ENCODE measurements at places on chromosomes 7 and 10.

GRCh38 chr7:122329145-122329802, 24.7 kb upstream of the FEZF1 start:
- DNase-seq: no peak

DNA sequence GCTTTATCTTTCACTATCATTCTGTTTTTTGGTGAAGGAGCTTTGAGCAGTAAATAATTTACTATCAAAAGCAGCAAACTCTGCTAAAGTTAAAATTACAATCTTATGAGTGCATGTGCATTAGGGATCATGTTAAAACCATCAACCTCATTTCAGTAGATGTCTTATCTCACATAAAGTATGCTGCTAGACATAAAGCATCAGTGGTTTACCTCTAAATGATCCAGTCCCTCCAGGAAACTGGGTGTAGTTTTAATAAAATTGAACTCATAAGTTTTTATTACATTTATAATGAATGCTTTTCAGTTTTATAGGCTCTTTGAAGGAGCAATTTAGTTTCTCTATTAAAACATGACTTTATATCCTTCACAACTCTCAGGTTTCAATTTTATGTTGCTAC, 108.7 kb downstream of the LRRN3 start:
- no peak for DNase-seq

DNA sequence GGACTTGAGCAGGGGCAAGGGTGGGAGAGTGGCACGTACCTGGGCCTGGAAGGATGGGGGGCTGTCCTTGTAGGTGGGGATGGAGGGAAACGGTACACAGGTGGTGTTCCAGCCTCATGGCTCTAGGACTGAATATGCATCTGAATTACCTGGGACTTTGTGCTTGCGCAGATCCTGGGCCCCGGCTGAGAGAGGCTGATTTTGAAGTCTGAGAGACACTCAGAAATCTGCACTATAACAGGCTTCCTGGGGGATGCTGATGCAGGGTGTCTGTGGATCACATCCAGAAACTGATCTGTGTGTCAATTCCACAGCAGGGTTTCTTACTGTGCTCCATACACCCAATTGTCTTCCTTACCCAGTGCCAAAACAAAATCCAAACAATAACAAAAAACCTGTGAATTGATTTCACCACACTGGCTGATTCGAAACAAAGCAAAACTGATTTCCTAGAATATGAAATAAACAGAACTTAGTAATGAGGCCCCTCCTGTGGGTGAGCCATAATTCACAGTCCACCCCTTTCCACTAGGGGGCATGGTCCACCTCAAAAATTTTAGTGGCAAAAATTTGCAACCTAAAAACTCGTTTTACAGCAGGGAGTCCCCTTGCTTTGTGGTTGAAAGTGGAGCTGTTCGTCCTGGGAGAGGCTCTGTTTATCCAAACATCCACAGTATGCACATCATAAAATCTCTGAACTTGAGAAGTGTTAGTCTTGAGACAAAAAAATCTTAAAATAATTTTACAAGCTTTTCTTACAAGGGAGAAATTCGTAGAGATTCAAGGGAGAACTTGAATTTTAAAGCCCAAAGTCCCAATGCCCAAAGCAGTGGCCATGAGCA, 32.0 kb upstream of the PLEKHA1 start:
- no peak for DNase-seq

- no peak for DNase-seq
These were observed 342.1 kb downstream of the PHF14 start for GRCh38 chr7:11315666-11316258.

GRCh38 chr10:78584681-78585080, 484.1 kb upstream of the ZMIZ1 start:
- no peak for DNase-seq

DNA sequence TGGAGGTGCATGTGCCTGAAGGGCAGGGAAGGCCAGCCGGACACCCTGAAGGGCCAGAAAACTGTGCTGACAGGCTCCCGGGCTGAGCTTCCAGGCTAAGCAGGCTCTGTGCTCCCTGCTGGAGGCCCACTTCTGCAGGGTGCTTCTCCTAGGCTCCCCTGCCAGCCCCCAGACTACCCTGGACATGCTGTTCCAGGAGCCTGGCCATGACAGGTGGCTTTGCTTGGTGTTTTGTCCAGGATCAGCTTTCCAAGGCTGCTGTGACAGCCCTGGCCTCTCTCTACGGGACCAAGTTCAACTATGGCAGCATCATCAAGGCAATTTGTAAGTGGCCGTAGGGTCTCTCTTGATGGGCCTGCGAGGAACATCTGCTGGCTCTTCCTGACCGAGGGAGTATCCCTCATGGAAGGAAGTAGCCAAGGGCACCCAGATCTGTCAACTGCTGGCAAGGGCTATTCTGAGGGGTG, 5.3 kb downstream of the CPA1 start:
- DNase-seq: no peak

DNA sequence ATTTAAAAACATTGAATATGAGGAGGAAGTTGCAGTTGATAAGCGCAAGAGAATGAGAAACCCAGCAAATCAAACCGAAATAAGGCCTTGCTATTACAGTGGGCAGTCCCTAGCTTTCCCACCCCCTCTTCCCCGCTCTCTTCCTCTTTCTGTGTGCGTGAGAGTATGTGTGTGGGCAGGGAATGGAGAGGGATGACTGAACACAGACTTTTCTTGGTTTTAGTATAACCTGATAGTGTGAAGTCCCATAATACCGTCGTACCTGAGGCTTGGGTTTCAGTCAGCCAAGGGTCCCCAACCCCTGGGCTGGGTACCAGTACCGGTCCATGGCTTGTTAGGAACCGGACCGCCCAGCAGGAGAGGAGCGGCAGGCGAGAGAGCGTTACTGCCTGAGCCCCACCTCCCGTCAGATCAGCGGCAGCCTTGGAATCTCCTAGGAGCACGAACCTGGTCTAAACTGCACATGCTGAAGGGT, 255.3 kb downstream of the CELF2 start:
- no peak for DNase-seq

GRCh38 chr10:121405096-121405495, 193.1 kb downstream of the FGFR2 start:
- DNase-seq: no peak

DNA sequence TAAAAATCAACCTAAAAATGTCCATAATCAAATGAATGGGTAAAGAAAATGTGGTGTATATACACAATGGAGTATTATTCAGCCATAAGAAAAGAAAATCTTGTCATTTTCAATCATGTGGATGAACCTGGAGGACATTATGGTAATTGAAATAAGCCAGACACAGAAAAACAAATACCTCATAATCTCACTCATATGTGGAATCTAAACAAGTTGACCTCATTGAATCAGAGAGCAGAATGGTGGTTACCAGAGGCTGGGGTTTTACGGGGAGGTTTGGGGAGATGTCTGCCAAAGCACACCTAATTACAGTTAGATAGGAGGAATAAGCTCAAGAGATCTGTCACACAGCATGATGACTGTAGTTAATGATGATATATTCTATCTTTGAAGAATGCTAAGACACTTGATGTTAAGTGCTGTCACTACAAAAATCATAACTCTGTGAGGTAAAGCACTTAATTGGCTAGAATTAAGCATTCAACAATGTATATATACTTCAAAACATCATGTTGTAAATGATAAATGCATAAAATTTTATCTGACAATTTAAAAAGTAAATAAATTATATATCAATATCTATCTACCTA, 39.1 kb upstream of the TNPO3 start:
- DNase-seq: no peak

DNA sequence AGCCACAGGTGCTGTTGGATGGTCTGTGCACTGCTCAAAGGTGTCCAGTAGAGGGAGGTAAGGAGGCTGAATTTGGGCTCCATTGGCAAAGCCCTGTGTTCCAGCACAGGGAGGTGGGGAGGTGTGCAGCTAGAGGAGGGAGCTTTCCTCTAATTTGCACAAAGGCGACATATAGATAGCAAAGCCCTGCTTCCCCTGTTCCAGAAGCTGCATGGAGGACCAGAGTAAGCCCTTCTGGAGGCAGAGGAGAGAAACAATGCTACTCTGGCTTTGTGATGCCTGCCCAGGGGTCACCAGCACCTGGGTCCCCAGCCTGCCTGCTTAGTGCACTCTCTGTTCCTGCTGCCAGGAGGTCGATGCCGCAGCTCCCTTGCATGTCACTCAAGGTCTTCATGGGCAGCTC, 3.4 kb upstream of the ARHGAP22 start:
- no peak for DNase-seq

DNA sequence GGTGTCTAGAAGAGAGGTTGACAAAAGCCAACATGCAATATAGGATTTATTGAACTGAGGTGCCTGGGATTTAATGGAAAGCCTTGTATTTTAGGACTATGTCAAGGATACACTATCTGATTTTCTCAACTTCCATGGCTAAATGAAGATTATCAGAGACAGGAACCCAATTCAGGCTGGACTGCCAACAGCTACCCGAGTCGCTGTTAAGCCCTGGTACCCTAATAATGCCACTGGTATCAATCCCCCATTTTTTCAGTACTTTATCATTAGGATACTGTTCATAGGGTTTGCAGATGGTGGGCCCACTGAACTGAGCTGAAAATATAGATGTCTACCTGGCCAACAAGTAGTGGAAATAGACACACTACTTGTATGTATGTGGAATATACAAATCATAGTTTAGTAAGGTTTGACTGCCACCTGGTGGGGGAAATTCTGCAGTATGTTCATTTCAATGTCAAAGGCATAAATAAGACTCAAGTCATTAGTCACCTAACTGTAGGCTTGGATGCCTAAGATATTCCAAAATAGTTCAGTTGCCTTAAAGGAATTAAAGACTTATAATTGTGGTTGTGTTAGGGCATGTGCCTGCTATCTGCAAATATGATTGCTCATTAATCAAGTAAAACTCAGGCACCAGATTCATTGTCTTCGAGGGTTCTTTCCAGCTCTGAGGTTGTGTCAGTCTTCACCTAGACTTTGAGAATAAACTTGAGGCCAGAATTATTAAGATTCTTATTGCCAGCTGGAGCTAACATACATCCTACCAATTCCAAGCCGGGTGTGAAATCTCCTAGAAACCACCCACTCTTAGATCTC, 34.1 kb upstream of the NOBOX start:
- DNase-seq: peak; percentile 66

GRCh38 chr10:57979956-57980355, 287.7 kb downstream of the IPMK start:
- DNase-seq: no peak

GRCh38 chr7:127904670-127904985, 126.6 kb downstream of the LRRC4 start:
- DNase-seq: no peak

GRCh38 chr10:103188853-103189252, 4.2 kb downstream of the NT5C2 start:
- DNase-seq: no peak

DNA sequence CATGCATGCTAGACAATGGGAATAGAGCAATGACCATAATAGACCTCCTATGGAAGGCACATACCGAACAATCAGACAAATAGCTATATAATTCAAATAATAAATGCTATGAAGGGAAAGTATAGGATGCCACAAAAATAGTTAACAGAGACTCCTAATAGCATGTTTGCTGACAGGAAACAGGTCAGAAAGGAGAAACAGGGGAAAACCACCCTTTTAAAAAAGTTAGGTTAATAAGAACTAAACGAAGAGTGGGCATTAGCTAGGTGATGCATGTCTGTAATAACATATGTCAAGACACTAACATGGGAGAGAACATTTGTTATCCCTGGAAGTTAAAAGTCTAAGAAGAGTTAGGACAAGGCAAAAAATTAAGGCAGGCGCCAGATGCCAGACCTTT, 58.9 kb downstream of the ABI1 start:
- DNase-seq: no peak

DNA sequence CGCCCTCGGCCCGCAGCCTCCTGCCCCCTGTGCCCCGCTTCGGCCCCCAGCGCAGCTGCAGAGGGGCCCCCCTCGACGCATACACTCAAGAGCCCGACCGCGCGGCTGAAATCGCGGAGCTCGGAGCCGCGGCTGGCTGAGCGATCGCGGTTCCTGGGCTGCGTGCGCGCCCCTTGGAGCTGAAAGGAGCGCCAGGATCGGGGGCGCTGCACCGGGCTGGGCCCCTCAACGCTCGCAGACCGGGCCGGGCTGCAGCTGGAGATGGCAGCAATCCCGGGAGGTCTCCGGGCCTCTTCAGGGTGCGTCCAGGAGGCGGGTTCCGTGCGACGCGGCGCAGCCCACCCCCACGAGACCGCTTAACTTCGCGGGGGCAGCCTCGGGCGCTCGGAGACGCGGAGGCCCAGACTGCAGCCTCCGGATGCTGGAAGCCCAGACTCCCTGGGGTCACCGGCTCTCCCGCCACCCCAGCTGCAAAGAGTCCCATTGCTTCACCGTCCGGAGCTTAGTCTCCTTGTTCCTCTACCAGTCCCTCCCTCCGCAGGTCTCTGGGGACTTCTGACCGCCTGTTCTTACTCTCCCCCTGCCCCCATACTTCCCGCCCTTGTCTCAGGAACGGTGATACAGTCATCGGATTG, 73.0 kb upstream of the LRRC4 start:
- DNase-seq: no peak

DNA sequence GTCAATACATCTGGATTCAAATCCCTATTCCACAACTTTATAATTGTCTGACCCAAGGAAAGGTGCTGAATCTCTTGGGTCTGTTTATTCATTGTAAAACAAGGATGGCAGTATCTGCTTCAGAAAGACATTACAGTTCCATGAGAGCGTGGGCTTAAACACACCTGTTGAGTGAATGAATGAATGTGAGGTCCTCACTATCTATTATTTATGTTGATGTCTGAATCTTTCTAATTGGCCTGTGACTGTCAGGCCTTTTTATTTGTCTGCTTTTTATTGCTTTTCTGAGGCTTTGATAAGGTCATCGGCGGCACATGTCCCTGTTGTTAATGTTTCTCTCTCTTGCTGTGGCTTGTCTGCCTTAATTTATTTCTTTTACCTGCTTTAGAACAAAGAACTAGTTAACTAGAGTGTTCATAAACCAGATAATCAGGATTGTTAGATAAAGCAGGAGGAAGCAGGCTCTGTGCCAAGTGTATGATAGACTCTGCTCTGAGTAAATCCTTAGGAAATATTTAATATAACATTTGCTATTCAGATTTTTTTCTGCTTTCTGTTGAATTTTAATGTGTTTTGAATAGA, 42.3 kb upstream of the CYCS start:
- no peak for DNase-seq

DNA sequence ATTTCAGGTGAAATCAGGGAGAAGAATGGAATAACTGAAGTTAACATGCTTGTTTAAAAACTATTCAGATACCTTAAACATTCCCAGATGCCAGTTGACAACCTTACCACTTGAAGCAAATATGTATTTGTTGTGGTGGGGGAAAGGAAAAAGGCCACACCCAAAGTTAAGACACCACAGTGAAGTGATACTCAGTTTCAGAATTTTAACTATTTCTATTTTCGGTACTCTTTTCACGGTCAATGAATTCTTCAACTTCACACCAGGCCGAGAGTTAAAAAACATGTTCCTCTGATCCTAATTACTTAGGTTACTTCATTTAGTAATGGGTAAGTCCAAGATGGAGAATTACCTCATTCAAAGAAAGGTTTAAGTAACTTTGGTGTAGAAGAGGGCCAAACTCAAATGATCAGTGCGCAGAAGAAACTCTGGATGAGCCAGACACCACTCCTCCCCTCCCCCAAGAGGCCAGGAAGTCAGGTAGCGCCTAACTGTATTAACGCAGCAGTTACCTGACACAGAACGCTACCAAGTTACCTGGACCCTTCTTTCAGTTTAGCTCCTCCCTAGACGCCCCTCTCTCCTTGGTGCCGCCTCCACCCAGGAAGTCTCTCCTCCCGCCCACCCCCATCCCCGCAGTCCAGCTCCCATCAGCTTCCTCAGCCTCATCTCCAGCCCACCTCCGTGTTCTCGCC, 700 bp downstream of the MTPN start:
- DNase-seq: no peak

- no peak for DNase-seq
These were observed 281 bp upstream of the EXOC6 start for GRCh38 chr10:92848037-92848440.

- no peak for DNase-seq
These were observed 6.0 kb upstream of the TAS2R38 start for GRCh38 chr7:141979568-141979967.

All from activated naive CD4-positive, alpha-beta T cell treated with anti-CD3 and anti-CD28 coated beads, Interleukin-2, amount 50 U/mL, for 72 hours (primary cell).